ENCODE measurements at places on chromosomes 2 and 18. TPM values are rescaled to one million over a fixed set of nuclear protein-coding genes. Genes with fewer than 3 reads are reported as not detected.

The KCNF1 gene
- 0.71 TPM for total RNA-seq

The GLI2 gene
- 2.3 TPM for total RNA-seq

GRCh38 chr2:188285049-188285448 is 6.6 kb upstream of the GULP1 start:
- H3K36me3 ChIP-seq = peaks cover 4% of the 10 kb centered on the region
- no peak for DNase-seq
- no peak overlapping the region for H3K27ac ChIP-seq
- H3K4me3 ChIP-seq = no peak overlapping the region
- no peaks in the 10 kb centered on the region for H3K27me3 ChIP-seq
- peaks cover 5% of the 10 kb centered on the region for H3K4me1 ChIP-seq

GRCh38 chr2:217820091-217820819 is 182.5 kb downstream of the TNS1 start:
- no peaks in the 10 kb centered on the region for H3K36me3 ChIP-seq
- no peaks in the 10 kb centered on the region for H3K27me3 ChIP-seq
- no peak overlapping the region for H3K27ac ChIP-seq
- no peak for DNase-seq
- peaks cover 5% of the 10 kb centered on the region for H3K4me1 ChIP-seq
- H3K4me3 ChIP-seq = no peak overlapping the region

The KIAA2012 gene
- total RNA-seq = not detected

GRCh38 chr2:165833156-165833555 is 39.1 kb upstream of the GALNT3 start:
- H3K36me3 ChIP-seq = no peaks in the 10 kb centered on the region
- no peak for DNase-seq
- H3K4me3 ChIP-seq = no peak overlapping the region
- H3K27ac ChIP-seq = no peak overlapping the region
- no peaks in the 10 kb centered on the region for H3K4me1 ChIP-seq

- H3K36me3 ChIP-seq = peaks cover 2% of the 10 kb centered on the region
- no peak for DNase-seq
- no peaks in the 10 kb centered on the region for H3K27me3 ChIP-seq
- H3K4me3 ChIP-seq = no peak overlapping the region
Measured at GRCh38 chr18:8208716-8209115, 400.5 kb upstream of the RAB12 start.

The TUBB8B gene
- 0.93 TPM for total RNA-seq

DNA sequence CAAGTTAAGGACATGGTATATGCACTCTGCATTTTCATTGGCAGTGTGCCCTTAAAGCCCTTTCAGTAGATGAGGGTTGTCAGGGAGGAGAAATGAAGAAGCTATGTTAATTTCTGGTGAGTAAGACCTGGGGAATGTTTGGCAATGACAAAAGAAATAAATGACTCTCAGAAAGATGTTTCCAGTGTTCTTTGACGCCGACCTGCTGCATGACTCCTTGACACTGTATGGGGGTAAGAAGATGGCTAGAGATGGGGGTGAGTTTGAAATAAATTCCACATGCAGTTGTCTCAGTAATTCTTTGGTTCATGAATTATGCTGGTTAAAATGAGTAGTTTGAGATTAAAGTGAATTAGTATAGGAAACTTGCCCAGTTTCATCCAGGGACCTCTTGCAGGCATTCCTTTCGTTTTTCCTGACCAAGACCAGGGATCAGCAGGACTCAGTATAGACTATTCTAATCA is 5.9 kb downstream of the CCDC121 start:
- DNase-seq = no peak
- peaks cover 3% of the 10 kb centered on the region for H3K4me1 ChIP-seq
- H3K36me3 ChIP-seq = peaks cover 19% of the 10 kb centered on the region

The NAT8 gene
- total RNA-seq = not detected

- H3K36me3 ChIP-seq = no peaks in the 10 kb centered on the region
- H3K27ac ChIP-seq = no peak overlapping the region
- H3K27me3 ChIP-seq = no peaks in the 10 kb centered on the region
- H3K4me1 ChIP-seq = peaks cover 20% of the 10 kb centered on the region
Measured at GRCh38 chr2:212387146-212387545, 151.5 kb downstream of the ERBB4 start.

DNA sequence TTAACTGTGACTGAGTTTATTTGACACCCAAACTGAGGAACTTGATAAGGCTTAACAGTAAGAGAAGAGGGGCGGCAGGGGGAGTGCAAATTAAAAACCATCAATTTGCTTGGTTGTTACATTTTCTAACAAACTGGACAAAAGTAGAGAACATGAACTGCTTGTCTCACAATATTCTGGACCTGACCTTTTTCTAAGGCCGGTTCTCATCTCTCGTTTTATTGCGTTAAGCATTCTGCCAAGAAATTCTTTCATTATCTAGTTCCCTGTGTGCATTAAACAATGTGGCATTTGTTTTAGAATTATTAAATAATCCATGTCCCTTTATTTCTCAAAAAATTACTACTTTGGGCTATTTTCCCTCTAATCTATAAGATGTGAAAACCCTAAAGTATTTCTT is 565.2 kb upstream of the PKDCC start:
- no peaks in the 10 kb centered on the region for H3K36me3 ChIP-seq
- H3K4me1 ChIP-seq = no peaks in the 10 kb centered on the region
- H3K27me3 ChIP-seq = no peaks in the 10 kb centered on the region
- no peak overlapping the region for H3K27ac ChIP-seq

- peaks cover 33% of the 10 kb centered on the region for H3K27me3 ChIP-seq
- no peak overlapping the region for H3K4me3 ChIP-seq
- H3K4me1 ChIP-seq = no peaks in the 10 kb centered on the region
- DNase-seq = peak; percentile 32
Measured at GRCh38 chr2:70340761-70341476, 39.1 kb upstream of the FAM136A start.

- DNase-seq = no peak
- no peak overlapping the region for H3K4me3 ChIP-seq
- H3K36me3 ChIP-seq = no peaks in the 10 kb centered on the region
- no peaks in the 10 kb centered on the region for H3K27me3 ChIP-seq
- no peaks in the 10 kb centered on the region for H3K4me1 ChIP-seq
- no peak overlapping the region for H3K27ac ChIP-seq
Measured at GRCh38 chr2:196376984-196377877, 205.9 kb upstream of the STK17B start.

- H3K27ac ChIP-seq = no peak overlapping the region
- no peak for DNase-seq
- no peak overlapping the region for H3K4me3 ChIP-seq
- H3K36me3 ChIP-seq = no peaks in the 10 kb centered on the region
- no peaks in the 10 kb centered on the region for H3K27me3 ChIP-seq
- peaks cover 21% of the 10 kb centered on the region for H3K4me1 ChIP-seq
Measured at GRCh38 chr2:56018267-56018666, 94.7 kb upstream of the EFEMP1 start.

GRCh38 chr2:32738939-32739338 is 111.1 kb downstream of the TTC27 start:
- no peaks in the 10 kb centered on the region for H3K27me3 ChIP-seq
- H3K36me3 ChIP-seq = peaks cover 6% of the 10 kb centered on the region
- H3K4me3 ChIP-seq = no peak overlapping the region
- no peak overlapping the region for H3K27ac ChIP-seq
- DNase-seq = no peak
- no peaks in the 10 kb centered on the region for H3K4me1 ChIP-seq

The CCDC121 gene
- 5.6 TPM for total RNA-seq

DNA sequence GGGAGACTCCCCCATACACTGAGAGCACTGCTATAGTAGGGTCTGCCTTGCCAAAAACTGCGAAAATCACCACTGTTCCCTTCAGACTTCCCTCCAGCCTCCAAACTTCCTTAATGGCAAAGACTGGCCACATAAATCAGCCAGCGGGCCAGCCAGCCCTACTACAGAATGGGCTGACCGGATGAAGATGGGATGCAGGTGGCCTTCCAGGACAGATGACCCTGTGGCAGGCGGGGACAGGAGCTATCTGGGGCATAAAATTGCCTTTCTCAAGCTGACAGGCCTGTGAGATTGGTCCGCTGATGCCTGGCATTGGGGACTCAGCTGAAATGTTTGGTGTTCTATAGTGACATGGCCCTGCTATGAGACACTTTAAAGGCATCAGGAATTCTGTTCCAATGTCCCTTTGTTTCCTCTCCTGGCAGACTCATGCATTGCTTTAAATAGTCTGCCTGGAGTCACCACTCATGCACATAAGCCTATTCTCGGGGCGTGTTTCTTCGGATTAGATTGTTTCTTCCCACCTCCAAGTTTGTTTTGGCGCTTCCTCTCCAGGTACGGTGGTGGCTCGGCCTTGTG is 135.9 kb downstream of the ALPK2 start:
- peaks cover 28% of the 10 kb centered on the region for H3K4me1 ChIP-seq
- no peaks in the 10 kb centered on the region for H3K36me3 ChIP-seq
- H3K27ac ChIP-seq = no peak overlapping the region
- no peak overlapping the region for H3K4me3 ChIP-seq
- DNase-seq = no peak
- peaks cover 69% of the 10 kb centered on the region for H3K27me3 ChIP-seq

GRCh38 chr2:133718688-133719201 is 150.5 kb upstream of the NCKAP5 start:
- H3K4me3 ChIP-seq = no peak overlapping the region
- no peak for DNase-seq
- no peaks in the 10 kb centered on the region for H3K36me3 ChIP-seq
- H3K4me1 ChIP-seq = no peaks in the 10 kb centered on the region

- no peaks in the 10 kb centered on the region for H3K27me3 ChIP-seq
- DNase-seq = no peak
- H3K27ac ChIP-seq = no peak overlapping the region
- no peaks in the 10 kb centered on the region for H3K36me3 ChIP-seq
- H3K4me3 ChIP-seq = no peak overlapping the region
Measured at GRCh38 chr2:198327526-198327925, 523.1 kb downstream of the PLCL1 start.

The ASB18 gene
- total RNA-seq = not detected

The NRP2 gene
- 6.3 TPM for total RNA-seq

GRCh38 chr18:77223221-77223639 is 26.4 kb upstream of the GALR1 start:
- no peak overlapping the region for H3K27ac ChIP-seq
- peaks cover 13% of the 10 kb centered on the region for H3K27me3 ChIP-seq
- H3K4me3 ChIP-seq = no peak overlapping the region
- DNase-seq = no peak
- H3K36me3 ChIP-seq = no peaks in the 10 kb centered on the region

GRCh38 chr18:45562567-45563479 is 52.5 kb upstream of the SLC14A2 start:
- no peak for DNase-seq
- no peaks in the 10 kb centered on the region for H3K36me3 ChIP-seq
- H3K27me3 ChIP-seq = no peaks in the 10 kb centered on the region
- peaks cover 15% of the 10 kb centered on the region for H3K4me1 ChIP-seq
- no peak overlapping the region for H3K4me3 ChIP-seq

The UGT1A6 gene
- not detected for total RNA-seq

- DNase-seq = no peak
- no peaks in the 10 kb centered on the region for H3K4me1 ChIP-seq
- no peak overlapping the region for H3K27ac ChIP-seq
- no peaks in the 10 kb centered on the region for H3K36me3 ChIP-seq
Measured at GRCh38 chr2:28702415-28702861, 49.2 kb upstream of the PPP1CB start.

- H3K36me3 ChIP-seq = no peaks in the 10 kb centered on the region
- H3K4me1 ChIP-seq = peaks cover 32% of the 10 kb centered on the region
- H3K27me3 ChIP-seq = no peaks in the 10 kb centered on the region
- no peak overlapping the region for H3K27ac ChIP-seq
Measured at GRCh38 chr18:26710470-26711096, 154.9 kb downstream of the AQP4 start.

The HTRA2 gene
- total RNA-seq = 35.9 TPM
